GM12864 (cell line): ENCODE measurements at places on chromosomes 5 and 9.
A peak's percentile ranks its signal among the peaks of the same experiment; 100 is the strongest.

- DNase-seq, result no peak
Measured at GRCh38 chr5:113510836-113511451, 2.5 kb upstream of the YTHDC2 start.

GRCh38 chr5:6728011-6728794 lies 15.0 kb downstream of the TENT4A start:
- DNase-seq, result peak; percentile 44

GRCh38 chr9:116860509-116861120 lies 173.5 kb downstream of the TRIM32 start:
- DNase-seq, result no peak

- no peak for DNase-seq
Measured at GRCh38 chr5:158471535-158471924, 612.6 kb upstream of the CLINT1 start.

- DNase-seq, result no peak
Measured at GRCh38 chr5:174688441-174689354, 35.7 kb upstream of the MSX2 start.

DNA sequence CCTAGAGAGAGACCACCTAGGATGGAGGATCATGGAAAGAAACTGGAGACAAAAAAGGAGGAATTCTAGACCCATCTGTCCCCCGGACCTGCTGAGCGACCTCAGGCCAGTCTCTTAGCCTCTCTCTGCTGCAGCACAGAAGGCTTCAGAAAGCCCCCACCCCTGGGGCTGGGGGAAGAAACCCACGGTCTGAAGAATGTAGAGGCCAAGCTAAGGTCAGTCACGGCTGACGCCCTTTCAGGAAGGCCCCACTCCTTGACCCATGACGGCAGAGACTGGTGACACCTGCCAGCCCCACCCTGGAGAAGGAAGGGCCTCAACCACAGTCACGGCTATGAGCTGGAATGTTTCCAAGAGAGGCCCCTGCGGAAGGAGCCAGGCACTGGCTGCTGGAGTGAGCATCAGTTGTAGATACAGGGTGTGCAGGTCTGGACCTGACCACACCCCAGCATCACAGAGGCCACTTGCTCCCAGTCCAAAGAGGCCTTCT lies 120.5 kb upstream of the BOD1 start:
- peak; percentile 74 for DNase-seq

DNA sequence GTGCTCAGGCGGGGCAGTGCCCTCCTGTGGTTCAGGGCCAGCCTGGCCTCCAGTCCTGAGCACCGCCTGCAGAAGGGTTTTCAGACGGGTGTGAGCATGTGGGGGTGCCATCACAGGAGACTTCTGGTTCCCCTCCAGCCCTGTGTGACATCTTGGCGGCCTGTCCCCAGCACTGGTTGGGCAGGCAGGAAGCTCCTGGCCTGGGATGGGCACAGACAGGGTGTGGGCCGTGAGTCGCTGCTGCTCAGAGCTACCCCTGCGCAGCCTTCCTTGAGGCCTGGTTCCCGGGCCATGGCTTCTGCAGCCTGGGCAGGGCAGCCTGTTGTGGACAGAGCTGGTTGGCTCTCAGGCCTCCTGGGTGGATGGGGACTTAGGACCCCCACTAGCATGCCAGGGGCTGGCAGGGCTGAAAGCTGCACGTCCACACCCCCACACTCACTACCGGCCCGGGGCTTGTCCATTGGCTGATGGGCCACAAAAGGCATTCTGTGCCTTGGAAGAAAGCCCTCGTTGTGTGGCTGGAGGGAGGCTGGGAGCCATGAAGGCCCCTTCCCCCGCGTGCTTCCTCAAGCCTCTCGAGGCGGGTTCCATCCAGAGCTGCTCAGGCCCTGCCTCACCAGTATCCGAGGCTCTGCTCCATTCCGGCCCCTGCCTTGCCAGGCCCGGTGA lies 58.7 kb downstream of the RXRA start:
- DNase-seq, result no peak

DNA sequence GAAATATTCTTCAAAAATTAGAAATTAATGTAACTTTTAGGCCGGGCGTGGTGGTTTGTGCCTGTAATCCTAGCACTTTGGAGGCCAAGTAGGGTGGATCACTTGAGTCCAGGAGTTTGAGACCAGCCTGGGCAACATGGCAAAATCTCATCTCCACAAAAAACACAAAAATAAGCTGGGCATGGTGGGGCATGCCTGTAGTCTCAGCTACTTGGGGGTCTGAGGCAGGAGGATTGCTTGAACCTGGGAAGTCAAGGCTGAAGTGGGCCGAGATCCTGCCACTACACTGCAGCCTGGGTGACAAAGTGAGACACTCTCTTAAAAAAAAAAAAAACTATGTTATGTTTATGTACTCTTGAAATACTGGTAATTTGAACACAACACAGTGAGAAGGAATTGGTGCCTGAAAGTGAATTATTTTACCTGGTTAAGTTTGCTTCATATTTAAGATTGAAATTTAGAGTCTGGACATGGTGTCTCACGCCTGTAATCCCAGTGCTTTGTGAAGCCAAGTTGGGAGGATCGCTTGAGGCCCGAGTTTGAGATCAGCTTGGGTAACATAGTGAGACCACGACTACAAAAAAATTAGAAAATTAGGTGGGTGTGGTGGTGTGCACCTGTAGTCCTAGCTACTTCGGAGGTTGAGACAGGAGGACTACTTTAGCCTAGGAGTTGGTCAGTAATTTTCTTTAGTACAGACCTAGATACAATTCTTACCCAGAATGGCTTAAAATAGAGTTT lies 15.0 kb downstream of the ARRDC3 start:
- DNase-seq, result no peak

DNA sequence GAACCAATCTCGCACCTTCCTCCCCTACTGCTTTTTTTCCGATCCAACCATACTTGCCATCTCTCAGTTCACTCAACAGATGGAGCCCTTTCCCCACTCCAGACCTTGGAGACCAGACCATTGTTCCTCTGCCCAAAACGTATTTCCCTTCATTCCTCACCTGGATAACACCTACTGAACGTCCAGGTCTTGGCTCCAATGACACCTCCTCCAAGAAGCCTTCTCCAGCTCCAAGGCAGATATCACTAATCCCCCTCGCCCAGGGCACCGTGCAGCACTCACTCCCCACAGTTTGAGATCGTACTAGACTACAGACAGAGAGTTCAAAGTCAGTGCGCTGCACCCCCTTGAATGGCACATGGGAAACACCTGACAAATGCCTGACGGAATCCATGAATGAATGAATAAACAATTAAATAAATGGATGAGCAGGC lies 47.1 kb upstream of the AKNA start:
- DNase-seq, result no peak

- DNase-seq, result no peak
Measured at GRCh38 chr9:91852801-91853347, 97.2 kb downstream of the ROR2 start.

GRCh38 chr9:97558701-97559101 lies 57.2 kb downstream of the TMOD1 start:
- peak; percentile 7 for DNase-seq

GRCh38 chr5:151596828-151597539 lies 5.9 kb upstream of the FAT2 start:
- no peak for DNase-seq

GRCh38 chr9:116355153-116355921 lies 201.7 kb downstream of the PAPPA start:
- no peak for DNase-seq

GRCh38 chr5:41154491-41154890 lies 58.8 kb downstream of the C6 start:
- DNase-seq, result no peak

- DNase-seq, result no peak
Measured at GRCh38 chr9:112819635-112820496, 69.3 kb downstream of the SNX30 start.

DNA sequence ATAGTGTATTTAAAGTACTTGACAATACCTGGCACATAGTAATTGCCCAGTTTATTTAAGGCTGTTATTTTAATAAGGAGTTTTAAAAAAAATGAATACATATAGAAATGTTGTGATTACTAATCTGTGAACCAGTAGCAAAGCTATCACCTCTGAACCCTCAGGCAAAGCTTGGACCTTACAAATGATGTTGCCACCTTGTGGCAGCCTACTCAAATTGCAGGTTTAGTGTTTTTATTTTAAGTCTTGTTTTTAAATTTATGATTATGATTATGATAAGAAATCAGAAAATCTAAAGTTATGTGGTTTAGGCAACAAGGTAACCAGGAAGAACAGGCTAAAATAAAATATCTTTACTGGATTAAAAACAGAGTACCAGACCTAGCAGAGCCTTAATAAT lies 35.8 kb downstream of the PPARGC1B start:
- DNase-seq, result no peak

- DNase-seq, result no peak
Measured at GRCh38 chr5:114434396-114435219, 72.7 kb downstream of the KCNN2 start.

DNA sequence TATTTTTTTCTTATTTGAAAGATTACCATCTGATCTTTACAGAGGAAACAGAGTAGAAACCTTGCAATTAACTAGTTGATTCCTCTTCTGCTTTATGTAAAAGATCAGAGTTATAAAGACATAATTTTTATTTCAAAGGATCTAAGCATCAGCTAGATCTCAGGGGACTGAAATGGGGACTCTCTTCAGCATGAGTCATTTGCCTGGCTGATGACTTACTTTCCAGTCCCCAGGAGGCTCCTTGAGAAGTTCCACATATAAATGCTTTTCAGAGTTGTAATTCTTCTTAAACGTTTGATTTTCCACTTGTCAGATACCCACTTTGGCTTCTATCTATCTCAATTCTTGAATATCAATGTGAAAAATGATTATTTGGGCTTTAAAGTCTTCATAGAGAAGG lies 389.4 kb downstream of the RAB3C start:
- DNase-seq, result no peak

- no peak for DNase-seq
Measured at GRCh38 chr5:143594902-143595818, 191.7 kb upstream of the NR3C1 start.

GRCh38 chr9:95007226-95007869 lies 280.8 kb downstream of the AOPEP start:
- DNase-seq, result no peak

- DNase-seq, result no peak
Measured at GRCh38 chr9:121770415-121771273, 119.2 kb downstream of the DAB2IP start.
